ENCODE measurements at places on chromosomes 16 and 17.
A peak's percentile ranks its signal among the peaks of the same experiment; 100 is the strongest.

- DNase-seq: no peak
Measured at GRCh38 chr17:3724378-3725077, 825 bp downstream of the HASPIN start.

- no peak for DNase-seq
Measured at GRCh38 chr16:86225905-86226371, 284.4 kb upstream of the FOXF1 start.

DNA sequence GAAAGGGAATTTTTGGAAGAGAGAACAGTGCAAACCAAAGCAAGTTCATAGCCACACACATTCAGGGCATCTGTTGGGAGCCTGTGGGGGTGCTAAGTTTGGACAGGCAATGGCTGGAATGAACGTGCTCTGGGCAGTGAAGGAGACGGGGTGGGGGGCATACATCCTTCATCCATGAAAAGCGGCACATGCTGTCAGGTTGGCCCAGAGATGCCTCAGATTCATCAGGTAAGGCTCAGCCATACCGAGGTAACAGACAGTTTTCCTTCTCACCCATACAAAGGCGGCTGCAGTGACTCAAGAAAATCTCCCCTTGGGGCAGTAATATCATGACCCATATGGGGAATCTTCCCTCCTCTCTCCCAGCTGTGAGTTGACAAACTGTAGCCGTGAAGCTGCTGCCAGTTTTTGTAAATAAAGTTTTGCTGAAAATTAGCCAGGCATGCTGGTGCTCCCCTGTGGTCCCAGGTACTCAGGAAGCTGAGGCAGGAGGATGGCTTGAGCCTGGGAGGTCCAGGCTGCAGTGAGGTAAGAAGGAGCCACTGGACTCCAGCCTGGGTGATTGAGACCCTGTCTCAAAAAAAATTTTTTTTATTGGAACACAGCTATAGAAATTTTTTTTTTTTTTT lies 9.2 kb upstream of the UBALD2 start:
- no peak for DNase-seq

- DNase-seq: peak; percentile 53
Measured at GRCh38 chr17:48546924-48547807, 2.3 kb upstream of the HOXB2 start.

Measured in eye (tissue), 1 donor.